ENCODE measurements at places on chromosomes 5 and 9.

- peak; percentile 78 for DNase-seq
- no peak overlapping the region for H3K27ac ChIP-seq
- H3K4me1 ChIP-seq, result no peaks in the 10 kb centered on the region
- H3K27me3 ChIP-seq, result no peaks in the 10 kb centered on the region
Observed at GRCh38 chr9:136550439-136551289, 4.8 kb upstream of the NOTCH1 start.

GRCh38 chr5:173016598-173017046, 33.1 kb downstream of the ATP6V0E1 start:
- H3K4me1 ChIP-seq, result peaks cover 5% of the 10 kb centered on the region
- no peaks in the 10 kb centered on the region for H3K27me3 ChIP-seq
- no peak for DNase-seq
- H3K4me3 ChIP-seq, result no peak overlapping the region
- H3K36me3 ChIP-seq, result peaks cover 11% of the 10 kb centered on the region

DNA sequence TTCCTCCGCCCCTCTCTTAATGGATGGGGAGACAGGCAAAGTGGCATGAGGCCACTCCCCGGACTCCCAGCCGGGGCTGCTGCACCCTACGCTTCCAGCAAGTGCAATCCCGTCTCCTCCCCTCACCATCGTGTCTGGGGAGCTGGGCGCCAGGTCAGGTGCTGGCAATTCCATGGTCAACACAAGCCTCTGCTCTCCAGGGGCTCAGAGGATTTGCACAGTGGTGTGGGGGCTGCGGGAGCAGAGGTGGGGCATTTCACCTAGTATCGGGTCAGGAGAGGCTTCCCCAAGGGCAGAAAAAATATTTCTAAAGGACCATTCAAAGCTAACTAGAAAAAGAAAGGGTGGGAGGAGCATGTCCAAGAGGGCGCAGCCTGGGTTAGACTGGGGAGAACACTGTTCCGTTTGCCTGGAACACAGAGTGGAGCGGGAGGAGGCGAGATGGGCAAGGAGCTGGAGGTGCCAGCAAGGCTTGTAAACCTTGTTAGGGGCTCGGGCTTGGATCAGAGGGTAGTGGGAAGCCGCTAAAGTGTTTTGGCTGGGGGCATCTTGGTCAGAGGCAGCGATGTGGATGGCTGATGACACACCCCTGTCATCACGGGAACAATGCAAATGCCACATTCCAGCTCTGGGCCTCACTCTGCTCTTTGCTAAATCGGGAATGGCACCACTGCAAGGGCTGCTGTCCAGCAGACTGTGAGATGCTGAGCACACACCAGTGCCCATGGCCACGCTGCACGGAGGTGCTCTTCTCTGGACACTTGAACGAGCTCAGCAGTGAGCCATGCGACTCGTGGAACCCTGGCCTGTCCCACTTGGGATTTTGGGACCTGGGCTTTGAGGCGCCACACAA, 191.7 kb downstream of the CDK5RAP2 start:
- no peak overlapping the region for H3K4me3 ChIP-seq
- no peak overlapping the region for H3K27ac ChIP-seq
- DNase-seq, result no peak

GRCh38 chr5:136209346-136209910, 16.5 kb upstream of the SMIM32 start:
- H3K27me3 ChIP-seq, result peaks cover 21% of the 10 kb centered on the region
- no peak overlapping the region for H3K27ac ChIP-seq
- DNase-seq, result no peak
- H3K4me1 ChIP-seq, result no peaks in the 10 kb centered on the region
- H3K36me3 ChIP-seq, result 0 out of 2 replicates have a peak, but pooled peaks cover 6% of the 10 kb centered on the region

DNA sequence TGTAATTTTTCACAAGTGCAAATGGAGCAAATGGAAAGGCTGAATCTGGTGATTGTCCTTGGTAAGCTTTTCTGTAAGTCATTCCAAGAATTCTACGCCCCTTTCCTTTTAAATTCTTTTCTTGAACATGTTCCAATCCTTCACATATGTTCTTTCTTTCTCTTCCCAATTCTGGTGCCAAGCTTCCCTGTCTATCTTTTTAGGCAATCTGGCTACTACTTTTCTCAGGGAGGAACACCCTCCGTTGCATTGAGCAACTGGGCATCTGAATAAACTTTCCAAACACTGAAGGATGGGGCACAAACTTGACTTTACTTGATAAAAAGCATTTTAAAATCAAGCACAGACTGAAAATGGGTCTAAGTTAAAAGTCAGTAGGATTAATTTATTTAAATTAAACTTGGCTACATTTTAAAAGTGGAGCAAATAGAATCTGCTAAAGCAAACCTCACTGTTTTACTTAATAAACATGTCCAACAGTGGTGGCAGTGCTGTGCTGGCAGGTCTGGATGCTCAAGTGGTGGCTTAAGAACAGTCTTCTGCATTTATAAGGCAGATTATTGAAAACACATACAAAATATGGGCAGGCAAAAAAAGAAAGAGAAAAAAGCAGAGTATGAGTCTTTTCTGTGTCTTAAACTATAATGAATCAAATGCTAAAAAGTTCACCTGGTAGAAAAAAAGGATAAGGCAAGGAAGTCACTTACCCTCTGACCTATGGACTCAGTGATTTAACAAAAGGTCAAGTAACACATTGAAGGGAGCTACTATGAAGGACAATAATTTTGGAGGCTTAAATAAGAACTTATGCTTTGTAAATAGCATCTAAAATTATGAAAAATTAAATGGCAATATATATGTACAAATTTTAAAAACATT, 5.4 kb downstream of the ELL2 start:
- no peak for DNase-seq
- peaks cover 5% of the 10 kb centered on the region for H3K27me3 ChIP-seq
- peaks cover 14% of the 10 kb centered on the region for H3K4me1 ChIP-seq
- H3K4me3 ChIP-seq, result no peak overlapping the region

Data from H9 (cell line).